ENCODE measurements at places on chromosomes 13 and 19.

DNA sequence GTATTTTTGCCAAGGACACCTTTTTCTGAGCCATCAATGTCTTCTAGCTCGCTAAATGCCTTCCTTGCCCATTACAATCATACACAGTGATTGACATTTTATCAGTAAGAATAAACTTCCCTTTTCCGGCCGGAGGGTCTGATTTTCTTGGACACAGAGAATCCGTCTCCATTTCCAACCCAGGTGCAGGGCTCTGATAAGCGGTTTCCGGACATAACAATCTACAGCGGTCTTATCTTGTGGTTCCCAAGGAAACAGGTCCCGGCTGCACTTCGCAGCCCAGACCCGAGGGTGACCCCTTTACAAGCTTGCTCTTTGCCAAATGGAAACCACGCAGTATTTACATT lies 5.1 kb upstream of the ZNF77 start:
- DNase-seq: no peak

DNA sequence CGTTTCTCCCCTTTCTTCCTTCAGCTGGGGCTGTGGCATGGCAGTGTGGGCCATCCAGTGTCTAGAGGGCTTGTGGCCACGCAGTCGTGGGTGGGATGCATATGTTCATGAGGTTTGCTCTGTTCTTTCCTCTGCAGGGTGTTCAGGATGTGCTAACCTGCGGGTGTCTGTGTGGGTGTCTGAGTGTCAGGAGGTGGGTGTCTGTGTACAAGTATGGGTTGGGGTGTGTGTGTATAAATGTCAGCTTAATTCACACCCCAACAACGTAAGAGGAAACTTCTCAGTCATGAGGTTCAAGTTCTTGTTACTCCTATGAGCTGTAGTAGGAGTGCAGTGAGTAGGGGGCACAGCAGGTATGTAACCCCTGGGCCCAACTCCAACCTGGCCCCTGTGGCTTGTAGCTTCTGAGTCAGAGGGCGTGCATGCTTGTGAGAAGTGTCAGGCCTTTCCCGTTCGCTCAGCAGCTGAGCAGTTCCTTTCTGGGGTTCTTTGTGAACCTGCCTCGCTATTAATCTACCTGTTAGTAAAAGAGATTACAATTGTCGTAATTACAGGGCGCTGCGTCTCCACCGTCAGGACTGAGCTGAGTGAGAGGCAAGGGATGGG lies 49.1 kb downstream of the NFIX start:
- peak; percentile 96 for DNase-seq

DNA sequence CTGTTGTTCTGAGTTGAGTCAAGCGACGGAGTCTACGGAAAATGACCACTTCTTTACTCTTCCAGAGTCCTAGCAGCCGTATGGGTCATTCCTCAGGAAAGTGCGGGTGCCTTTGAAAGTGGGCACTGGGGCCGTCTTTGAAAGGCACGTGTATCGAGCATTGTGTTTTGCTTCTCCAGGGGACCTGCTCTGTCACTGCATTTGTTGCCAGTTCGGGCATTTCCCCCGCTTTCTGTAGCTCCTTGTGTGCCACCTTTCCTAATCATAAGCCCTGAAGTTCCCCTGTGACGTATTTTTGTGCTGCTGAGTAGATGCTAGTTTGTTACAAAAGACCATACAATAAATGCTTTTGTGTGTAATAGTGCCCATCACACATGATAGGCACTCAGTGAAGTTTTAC lies 24.4 kb downstream of the SPATA13 start:
- no peak for DNase-seq

DNA sequence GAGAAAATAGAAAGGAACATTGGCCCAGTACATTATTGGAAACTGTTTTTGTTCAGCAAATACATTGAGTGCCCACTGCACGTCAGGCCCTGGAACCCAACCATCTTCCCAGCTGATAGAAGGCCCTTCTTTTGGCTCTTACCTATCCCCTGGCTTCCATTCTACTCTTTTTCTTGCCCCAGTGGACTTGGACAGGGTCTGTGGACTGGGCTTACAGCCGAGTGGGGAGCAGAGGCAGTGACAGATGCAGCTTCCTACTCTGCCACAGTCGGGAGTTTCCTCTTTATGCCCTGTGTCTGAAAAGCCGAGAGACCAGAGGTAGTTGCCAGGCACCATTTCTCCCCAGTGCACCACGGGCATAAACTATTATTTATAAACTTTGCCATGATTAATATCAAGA lies 70.4 kb downstream of the ARHGAP35 start:
- DNase-seq: no peak

- no peak for DNase-seq
Observed at GRCh38 chr19:17027535-17027975, 945 bp upstream of the CPAMD8 start.

- DNase-seq: no peak
Observed at GRCh38 chr13:43800828-43801227, 14.1 kb upstream of the ENOX1 start.

GRCh38 chr19:55050749-55051532 lies 12.0 kb downstream of the RDH13 start:
- DNase-seq: no peak

- no peak for DNase-seq
Observed at GRCh38 chr19:29193155-29193554, 19.8 kb downstream of the UQCRFS1 start.

Data from immature natural killer cell (primary cell).